ENCODE measurements at places on chromosomes 4 and X.

- DNase-seq = no peak
Observed at GRCh38 chrX:53715346-53715924, 28.9 kb upstream of the HUWE1 start.

DNA sequence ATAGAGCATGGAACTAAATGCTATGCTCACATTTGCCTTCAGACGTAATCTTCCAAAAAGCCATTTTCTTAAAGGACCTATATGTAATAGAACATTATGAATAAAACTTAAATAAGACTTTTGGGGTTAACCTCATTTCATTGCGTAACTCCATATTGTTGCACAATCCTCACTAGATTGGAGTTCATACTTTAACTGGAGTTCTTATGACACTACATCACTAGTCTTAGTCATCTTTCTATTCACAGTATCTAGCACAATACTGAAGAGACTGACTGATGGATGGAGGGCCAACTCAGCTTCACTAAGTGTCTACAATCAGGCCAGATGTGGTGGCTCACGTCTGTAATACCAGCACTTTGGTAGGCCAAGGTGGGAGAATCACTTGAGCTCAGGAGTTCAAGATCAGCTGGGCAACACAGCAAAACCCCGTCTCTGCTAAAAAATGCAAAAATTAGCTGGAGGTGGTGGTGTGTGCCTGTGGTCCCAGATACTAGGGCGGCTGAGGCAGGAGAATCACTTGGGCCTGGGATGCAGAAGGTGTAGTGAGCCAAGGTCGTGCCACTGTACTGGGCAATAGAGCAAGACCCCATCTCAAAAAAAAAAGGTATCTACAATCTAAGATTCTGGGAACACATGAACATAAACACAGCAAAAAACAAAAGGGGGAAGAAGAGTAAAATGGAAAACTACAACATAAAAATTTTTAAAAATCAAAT lies 80.8 kb upstream of the MAB21L2 start:
- DNase-seq = no peak

- no peak for DNase-seq
Observed at GRCh38 chr4:54548831-54549460, 108.8 kb upstream of the KIT start.

GRCh38 chrX:107485013-107485412 lies 35.6 kb downstream of the FRMPD3 start:
- no peak for DNase-seq

GRCh38 chr4:71209161-71209560 lies 129.7 kb upstream of the SLC4A4 start:
- DNase-seq = no peak

GRCh38 chr4:13455411-13455810 lies 28.7 kb downstream of the RAB28 start:
- no peak for DNase-seq

DNA sequence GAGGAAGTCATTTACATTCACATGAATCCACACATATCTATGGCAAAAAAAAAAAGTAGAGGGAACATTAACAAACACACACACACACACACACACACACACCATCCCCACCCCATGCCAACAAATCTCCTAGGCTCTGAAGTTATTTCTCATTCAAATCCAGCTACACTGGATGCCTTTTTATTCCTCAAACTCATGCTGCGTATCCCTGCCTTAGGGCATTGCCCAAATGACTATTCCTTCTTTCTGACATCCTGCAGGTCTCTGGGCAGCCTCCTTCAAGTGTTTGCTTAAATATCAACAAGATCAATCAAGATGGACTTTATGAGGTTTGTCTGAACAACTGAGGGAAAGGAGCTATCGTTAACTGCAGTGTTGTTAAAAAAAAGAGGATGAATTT lies 106.5 kb upstream of the FAM9A start:
- no peak for DNase-seq

GRCh38 chrX:148905400-148905799 lies 405.0 kb downstream of the AFF2 start:
- DNase-seq = no peak

- no peak for DNase-seq
Observed at GRCh38 chr4:100894339-100894870, 376.6 kb upstream of the EMCN start.

- DNase-seq = peak; percentile 48
Observed at GRCh38 chrX:110450050-110450449, 91.4 kb downstream of the RTL9 start.

DNA sequence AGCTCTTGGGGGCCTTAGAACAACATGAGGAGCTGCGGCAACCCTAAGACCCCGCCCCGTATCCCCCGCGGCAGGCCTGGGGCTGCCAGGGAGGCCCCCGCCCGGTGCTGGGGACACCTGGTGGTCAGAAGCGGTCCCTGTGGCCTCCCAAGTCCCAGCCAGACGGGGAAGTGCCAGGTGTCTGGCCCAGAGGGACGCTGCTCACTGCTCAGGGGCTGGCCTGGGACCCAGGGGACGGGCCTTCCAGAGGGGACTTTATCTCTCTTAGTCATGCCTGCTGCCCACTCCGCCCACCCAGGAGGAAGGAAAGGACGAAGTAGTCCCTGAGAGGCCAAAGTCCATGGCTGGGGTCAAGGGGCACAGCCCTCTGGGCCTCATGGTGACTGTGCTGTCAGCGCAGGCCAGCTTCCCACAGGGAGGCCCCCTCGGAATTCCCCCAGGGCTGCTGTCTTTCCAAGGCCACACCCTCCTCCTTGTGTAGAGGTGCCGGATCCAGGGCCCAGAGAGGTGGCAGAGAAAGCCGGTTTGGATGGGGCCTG lies 31.0 kb upstream of the HTRA3 start:
- no peak for DNase-seq

GRCh38 chr4:123233136-123233768 lies 163.3 kb upstream of the SPRY1 start:
- DNase-seq = no peak

GRCh38 chrX:56791456-56791855 lies 62.4 kb downstream of the NBDY start:
- no peak for DNase-seq

DNA sequence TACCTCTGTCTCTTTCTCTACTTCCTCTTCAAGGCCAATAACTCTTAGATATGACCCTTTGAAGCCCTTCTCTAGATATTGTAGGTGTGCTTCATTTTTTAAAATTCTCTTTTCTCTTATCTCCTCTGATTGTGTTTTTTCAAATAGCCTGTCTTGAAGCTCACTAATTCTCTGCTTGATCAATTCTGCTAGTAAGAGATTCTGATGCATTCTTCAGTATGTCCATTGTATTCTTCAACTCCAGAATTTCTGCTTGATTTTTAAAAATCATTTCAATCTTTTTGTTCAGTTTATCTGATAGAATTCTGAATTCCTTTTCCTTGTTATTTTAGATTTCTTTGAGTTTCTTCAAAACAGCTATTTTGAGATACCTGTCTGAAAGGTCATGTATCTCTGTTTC lies 47.9 kb downstream of the MCUB start:
- no peak for DNase-seq

DNA sequence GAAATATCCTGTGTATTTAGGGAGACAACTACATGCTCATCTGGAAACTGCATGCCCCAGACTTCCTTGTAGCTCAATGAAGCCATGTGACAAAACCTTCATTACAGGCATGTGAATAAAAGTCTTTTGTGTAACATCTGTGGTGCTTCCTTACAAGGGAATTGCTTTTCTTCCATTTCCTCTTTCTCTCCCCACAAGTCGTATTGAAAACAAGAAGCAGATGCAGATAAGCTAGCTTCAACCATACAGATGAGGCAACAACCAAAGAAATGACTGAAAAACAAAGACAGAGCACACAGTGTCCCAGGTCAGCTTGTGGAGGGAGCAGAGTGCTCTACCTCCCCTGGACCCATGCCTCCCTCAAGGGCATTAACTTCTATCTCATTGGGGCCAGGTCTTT lies 115.8 kb upstream of the INPP4B start:
- DNase-seq = no peak

GRCh38 chrX:133661962-133662839 lies 246.9 kb upstream of the GPC4 start:
- no peak for DNase-seq

- no peak for DNase-seq
Observed at GRCh38 chrX:41981481-41982013, 58.2 kb upstream of the CASK start.

DNA sequence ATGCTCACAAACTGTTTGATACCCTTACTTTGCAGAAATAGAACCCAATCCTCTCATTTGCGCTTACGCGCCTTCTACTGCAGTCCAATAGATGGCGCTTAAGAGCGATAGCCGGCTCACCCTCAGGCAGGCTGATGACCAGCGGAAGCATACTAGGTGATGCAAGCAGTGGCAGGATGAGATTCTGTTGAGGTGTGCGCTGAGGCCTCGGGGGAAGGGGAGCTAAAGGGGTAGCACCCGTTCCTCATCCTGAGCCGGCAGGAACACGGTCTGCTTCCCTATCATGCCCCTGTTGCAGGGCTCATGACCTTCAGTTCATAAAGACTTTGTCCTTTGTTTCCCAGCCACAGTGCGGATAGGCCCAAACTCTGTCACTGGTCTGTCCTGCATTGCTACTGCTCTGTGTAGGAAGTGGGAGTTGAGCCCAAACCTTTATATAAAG lies 628.9 kb downstream of the TLL1 start:
- no peak for DNase-seq

- DNase-seq = no peak
Observed at GRCh38 chr4:30754021-30754420, 33.9 kb downstream of the PCDH7 start.

DNA sequence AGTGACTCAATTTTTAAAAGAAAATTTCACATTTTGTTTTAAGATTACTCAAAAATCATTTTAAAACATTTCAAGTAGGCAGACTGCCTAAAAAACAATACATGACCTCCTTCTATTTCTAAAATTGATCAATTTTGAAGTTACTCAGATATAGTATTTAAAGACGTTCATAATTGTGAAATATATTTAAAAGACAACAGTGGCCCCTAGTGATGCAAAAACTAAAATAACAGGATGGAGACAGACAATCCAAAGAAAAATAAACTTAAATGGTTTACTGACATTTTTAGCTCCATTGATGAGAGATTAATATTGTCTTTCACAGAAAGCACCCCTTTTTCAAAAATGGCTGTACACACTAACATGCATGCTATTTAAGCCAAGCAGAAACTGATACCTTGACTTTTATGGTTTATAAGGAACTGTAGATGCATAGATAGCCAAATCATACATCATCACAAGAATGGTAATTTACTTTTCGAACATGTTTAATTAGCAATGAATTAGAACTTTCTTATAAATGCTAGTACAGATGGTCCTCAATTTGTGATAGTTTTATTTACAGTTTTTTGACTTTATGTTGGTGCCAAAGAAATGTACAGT lies 69.8 kb upstream of the FAT4 start:
- no peak for DNase-seq

- no peak for DNase-seq
Observed at GRCh38 chr4:187744911-187745310, 250.7 kb upstream of the ZFP42 start.

- DNase-seq = no peak
Observed at GRCh38 chrX:41449131-41449530, 2.0 kb downstream of the NYX start.

DNA sequence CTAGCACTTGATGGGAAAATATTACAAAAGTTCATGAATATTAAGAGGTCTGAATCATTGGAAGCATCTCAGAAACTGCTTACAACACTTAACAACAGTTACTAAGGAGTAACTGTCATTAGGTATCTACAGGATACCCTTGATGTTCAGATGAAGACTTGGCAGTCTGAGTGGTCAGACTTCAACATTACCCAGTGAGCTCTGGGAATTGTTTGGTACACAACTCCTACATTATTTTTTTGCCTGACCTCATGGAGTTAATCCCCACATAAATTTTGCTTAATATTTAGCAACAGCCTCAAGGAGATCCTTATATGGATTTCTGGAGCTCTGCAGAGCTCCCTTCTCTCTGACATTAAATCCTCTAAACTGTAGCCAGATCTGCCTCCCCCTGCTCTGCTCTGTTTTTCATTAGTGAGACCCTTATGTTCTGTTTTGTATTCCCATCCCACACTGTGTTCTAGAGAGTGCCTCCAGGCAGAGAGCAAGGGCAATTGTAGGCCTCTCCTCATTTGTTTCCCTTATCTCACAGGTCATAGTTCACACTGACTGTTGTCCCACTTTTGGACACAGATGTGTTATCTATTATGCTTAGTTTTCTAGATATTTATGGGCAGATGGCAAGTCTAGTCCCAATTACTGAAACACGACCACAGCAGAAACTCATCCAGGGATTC lies 368.8 kb downstream of the GASK1B start:
- DNase-seq = no peak

DNA sequence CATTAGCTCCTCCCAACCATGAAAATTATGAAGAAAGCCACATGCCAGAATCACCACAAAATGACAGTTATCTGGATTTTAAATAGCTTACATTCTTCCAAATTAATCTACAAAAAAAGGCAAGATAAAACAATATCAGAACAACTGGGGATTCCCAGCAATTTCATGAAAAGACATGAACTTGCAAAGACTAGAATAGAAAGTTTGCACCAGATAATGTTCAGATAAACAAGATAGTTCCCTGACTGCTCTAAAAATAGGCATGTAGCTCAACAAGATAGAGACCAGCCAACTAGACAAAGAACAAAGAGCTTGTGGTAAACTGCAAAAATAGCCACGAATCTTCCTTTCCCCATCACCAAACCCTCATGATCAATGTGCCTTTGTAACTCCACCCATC lies 30.3 kb upstream of the DDX53 start:
- no peak for DNase-seq

DNA sequence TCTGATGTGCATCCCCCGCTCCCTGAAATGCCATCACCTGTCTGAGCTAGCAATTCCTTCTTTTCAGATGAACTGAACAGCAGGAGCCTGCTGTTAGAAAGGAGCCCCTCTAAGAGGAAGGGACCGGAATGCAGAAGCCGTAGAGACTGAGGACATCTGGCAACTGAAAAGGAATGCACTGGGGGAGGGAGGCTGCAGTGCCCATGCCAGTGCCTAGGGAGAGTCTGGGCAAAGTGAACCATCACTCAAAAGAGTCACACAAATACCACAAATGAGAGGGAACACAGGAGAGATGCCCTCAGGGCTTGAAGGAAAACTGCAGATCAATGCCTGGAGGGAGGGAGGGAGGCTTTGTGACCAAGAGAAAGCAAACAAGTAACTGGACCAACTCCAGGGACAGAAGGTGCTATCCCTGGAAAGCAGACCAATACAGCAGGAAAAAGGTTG lies 93.9 kb upstream of the CBR4 start:
- no peak for DNase-seq
